Camera-type eye (tissue), 1 donor: ENCODE measurements at places on chromosomes 2 and 18. TPM values are rescaled to one million over a fixed set of nuclear protein-coding genes. Genes with fewer than 3 reads are reported as not detected.

The LHCGR gene
- total RNA-seq, result 8.3 TPM

The PAPOLG gene
- 52.4 TPM for total RNA-seq

The SERPINB11 gene
- 0.93 TPM for total RNA-seq

The NAGK gene
- 65.3 TPM for total RNA-seq

The KCNJ13 gene
- 8.2 TPM for total RNA-seq

The IL1RL1 gene
- 4.3 TPM for total RNA-seq
